ENCODE measurements at places on chromosomes 4 and X. TPM values are rescaled to one million over a fixed set of nuclear protein-coding genes. Genes with fewer than 3 reads are reported as not detected.

DNA sequence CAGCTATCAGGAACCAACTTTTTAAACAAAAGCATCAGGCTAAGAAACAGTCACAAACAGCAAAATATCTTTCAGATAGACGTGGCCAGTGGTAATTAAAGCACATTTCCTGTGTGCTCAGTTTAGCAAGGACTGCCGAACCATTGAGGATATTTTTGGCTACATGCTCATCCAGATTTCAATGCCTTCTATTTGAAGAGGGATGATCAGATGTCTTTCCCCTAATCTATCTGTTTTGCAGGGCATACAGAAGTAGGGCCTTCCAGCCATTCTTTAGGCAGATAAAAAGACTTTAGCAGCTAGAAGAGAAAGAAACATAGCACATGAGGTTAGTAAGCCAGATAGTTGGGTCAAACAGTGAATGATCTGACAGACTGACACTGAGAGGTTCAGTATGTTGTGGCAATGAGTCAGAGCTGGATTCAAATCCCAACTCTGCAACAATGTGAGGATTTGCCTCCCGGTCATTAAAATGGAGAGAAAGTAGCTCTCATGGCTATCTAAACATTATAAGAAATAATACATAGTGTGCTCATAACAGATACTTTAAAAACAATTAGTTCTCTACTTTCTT, 100.0 kb upstream of the PRKG2 start:
- DNase-seq, result no peak

GRCh38 chr4:14308229-14308651, 680.7 kb upstream of the BOD1L1 start:
- no peak for DNase-seq

DNA sequence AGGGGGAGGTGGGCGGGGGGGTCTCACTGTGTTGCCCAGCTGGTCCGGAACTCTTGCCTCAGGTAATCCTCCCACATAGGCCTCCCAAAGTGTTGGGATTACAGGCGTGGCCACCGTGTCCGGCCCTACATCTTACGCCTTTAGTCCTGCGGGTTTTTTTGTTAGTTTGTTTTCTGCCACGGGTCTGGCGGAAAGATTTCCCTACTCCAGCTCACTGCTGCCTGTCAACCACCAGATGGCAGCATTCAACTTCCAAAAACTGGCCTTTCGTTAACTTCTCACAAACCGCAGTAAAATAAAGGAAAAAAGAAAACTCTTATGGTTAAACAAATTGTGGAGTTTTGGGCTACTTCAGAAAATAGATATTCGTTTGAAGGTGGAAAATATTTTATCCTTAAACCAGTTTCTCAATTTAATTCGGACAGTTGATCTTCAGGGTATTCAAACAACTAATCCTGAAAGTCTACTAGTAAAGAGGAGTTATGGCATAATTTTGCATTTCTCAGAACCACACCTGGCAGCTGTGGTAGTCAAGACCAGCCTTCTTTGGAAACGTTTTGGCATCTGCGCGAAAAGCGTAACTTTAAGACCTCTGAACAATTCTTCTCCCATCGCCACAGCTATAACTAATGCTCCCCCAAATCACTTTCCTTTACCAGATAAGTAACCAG, 41.1 kb downstream of the LUZP4 start:
- peak; percentile 26 for DNase-seq

DNA sequence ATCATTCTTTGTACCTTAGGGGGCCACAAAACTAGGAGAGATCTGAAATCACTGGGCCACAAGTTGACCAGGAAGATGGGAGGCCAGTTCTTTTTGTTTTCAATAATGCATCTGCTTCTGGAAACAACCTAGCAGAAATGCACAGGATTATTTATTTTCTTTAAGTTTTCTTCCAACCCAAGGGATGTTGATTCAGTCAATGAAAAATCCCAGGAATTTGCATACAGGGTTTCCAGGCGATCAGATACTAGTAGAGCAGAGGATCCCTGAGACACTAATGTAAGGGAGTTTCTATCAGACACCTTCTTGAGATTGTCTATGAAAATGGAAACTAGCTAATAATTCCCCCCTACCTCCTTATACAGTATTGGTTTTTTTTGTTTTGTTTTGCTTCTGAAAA, 7.4 kb downstream of the ATOH1 start:
- no peak for DNase-seq

- no peak for DNase-seq
These were observed 112.4 kb downstream of the RNF150 start for GRCh38 chr4:141020801-141021261.

DNA sequence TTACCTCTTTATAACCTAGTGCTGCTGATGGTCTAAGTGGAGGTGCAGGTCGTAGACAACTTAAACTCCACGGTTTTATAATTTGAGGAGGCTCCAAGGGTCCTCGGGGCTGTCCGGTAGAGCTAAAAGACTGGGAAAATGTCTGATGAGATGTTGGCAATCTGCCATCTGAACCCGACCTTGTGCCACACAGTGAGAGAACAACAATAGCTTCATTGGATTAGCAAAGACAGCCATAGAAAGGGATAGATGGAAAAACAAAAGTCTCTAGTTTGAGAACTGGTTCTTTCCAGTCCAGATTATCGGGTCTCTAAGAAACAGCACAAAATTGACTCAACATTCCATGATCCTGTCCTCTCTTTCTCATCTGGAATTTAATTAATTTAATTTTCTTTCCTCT, 31.6 kb downstream of the CD40LG start:
- no peak for DNase-seq

DNA sequence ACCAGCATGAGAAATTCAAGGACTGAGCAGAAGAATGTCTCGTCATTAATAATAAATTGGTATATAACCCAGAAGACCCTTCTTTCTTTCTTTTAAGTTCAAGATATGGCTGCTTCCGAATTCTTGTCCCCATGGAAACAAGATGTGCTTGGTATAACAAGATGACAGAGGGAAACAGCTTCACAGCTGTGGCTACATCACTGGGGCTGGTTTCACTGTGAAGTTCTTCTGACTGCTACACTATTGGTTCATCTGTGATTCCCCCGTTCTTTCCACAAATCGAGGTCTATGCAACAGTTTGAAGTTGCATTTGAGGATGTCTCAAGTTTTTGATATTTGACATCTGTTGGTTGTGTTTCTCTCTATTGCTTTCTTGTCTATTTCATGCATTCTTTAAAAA, 12.3 kb upstream of the DTHD1 start:
- DNase-seq, result peak; percentile 20

- no peak for DNase-seq
These were observed 153.7 kb downstream of the PPP4R3C start for GRCh38 chrX:27309406-27309805.

- DNase-seq, result no peak
These were observed 50.0 kb downstream of the CYTL1 start for GRCh38 chr4:4969298-4969697.

GRCh38 chrX:130224810-130225209, 43.9 kb downstream of the ZNF280C start:
- DNase-seq, result no peak

JADE1 gene
- 21.1 TPM for polyA plus RNA-seq

STBD1 gene
- polyA plus RNA-seq, result 0.03 TPM

HSD17B13 gene
- polyA plus RNA-seq, result 0.63 TPM

DNA sequence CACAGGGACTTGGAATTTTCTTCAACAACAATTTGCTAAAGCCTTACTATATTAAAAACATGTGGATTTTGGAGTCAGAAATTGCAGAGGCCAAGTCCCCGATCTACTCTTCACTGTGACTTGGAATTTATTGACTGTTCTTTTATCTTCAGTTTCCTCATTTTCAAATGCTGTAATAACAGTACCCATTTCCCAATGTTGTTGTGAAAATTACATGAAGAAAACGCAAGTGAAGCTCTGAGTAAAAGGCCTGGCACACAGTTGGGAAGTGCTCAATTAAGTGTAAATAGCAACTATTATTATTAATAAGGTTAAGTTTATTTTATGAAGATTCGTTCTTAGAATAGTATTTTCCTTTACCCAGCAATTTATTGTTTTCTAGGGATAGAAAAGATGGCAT, 15.7 kb downstream of the STBD1 start:
- no peak for DNase-seq

ANXA10 gene
- polyA plus RNA-seq, result not detected

DNA sequence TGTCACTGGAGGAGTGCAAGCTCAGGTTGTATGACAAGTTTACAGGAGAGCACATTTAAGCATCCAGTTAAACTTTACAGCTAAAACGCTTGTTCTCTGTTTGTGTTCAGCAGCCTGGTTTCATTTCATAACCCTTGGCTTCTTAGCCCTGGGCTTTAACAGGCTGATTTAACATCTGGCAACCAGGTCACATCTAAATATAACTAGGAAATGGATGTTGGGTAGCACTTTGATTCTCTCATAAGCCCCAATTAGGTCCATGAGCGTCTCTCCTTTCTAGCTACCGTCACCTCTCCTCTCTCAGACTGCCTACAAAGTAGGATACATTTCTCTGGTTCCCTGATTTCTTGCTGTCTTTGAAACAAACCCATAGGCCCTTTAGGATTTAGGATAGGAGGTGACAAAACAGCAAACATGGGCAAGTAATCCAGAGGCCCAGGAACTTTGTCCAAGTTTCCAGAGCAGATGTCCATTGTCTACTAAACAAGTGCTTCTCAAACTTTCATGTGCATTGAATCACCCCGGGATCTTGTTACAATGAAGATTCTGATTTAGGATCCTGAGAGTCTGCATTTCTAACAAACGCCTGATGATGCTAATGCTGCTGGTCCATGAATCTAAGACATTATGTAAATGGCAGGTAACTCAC, 22.5 kb downstream of the OTUD6A start:
- DNase-seq, result no peak

DNA sequence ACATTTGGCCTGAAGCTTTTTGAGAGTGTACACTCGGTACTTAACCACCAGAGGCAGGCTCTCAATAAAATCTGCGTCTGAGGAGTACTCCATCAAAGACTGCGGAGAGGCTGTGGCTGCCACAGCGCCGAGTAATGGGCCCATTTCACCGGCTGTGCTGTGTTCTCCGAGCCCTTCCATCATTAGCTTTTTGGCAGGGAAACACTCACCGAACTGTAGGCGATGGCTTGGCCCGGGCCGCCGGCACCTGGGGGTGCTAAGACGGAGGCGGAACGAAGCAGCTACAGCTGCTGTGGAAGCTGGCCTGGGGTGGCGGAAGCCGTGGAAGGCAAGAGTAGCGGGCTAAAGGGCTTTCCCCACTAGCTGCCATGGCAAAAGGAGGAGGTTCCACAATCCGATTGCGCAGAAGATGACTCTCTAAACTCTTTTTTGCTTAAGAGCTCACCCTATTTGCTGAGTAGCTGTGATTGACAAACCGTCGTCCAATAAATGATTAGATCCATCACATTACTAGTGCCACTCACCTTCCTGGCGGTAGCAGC, 48.5 kb upstream of the PABPC1L2A start:
- DNase-seq, result peak; percentile 2

GRCh38 chr4:687971-688853, 739 bp downstream of the SLC49A3 start:
- DNase-seq, result peak; percentile 13

- DNase-seq, result no peak
These were observed 86.3 kb upstream of the MAML3 start for GRCh38 chr4:140240237-140240636.

DNA sequence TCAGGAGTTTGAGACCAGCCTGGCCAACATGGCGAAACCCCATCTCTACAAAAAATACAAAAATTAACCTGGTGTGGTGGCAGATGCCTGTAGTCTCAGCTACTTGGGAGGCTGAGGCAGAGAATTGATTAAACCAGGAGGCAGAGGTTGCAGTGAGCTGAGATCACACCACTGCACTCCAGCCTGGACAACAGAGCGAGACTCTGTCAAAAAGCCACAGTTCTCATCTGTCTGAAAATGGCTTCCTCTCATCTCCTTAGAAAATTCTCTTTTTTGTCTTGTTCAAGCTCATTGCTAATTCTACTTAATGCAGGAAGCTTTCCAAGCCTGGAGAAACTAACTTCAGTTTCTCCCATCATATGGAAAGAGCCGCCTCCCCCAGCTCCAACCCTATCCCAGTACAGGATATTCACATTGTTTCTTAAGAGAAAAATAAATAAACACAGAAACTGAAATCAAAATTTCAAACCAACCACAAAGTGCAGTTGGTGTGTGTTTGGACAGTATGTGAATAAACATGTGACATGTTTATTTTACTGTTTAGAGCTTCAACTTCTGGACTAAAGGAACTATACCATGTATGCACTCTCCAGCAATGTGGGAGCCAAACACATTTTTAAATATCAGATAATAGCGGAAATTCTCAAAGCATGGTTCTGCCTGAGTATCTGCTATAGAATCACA, 55.0 kb upstream of the GAB1 start:
- no peak for DNase-seq

GPC4 gene
- polyA plus RNA-seq, result 0.30 TPM

DNA sequence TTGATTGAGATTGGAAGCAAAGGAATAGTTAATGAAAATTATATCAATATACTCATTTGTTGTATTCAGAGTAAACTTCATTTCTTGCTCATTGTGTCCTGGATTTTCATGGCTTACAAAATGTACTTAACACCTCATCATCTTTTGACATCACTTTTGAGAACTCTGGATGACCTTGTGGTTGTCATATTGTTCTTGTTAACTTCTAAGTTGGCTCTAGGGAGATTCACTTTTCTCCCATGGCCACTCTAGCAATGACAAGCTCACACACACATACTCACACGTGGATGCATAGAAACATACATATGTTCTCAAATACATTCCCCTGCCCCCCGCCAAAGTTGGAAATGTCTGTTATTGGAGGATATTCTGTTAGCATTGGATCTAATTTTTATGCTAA, 15.3 kb downstream of the PHEX start:
- DNase-seq, result no peak

DNA sequence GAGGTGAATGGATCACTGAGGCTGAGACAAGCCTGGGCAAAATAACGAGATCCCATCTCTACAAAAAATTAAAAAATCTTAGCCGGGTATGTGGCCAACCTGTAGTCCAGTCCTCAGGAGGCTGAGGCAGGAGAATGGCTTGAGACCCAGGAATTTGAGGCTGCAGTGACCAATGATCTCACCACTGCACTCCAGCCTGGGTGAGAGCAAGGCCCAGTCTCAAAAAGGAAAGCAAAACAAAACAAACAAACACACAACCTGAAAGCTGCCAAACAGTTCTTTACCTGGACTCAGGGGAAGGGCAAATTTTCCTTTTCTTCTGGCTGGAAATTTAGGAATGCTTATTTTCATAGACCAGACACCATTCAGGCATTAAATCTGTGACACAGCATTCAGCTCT, 163.1 kb upstream of the FAT1 start:
- DNase-seq, result no peak

DNA sequence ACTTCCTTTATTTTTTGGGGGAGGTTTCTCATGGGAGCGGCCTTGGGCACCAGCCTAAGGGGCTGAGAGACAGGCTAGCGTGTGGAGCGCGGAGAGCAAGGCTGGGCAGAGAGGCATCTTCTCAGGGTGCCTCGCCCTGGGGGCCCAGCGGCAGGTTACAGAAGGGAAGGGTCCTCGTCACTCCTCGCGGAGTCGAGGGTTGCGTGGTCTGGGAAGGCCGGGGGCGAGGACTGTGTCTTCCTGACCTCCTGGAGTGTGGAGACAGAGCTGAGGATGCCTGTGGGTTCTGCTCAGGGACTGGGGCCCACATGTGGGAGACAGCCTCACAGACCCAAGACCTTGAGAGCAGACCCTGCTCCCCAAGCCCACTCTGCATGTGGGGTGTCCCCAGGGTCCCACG, 79.6 kb upstream of the LRPAP1 start:
- no peak for DNase-seq

- DNase-seq, result no peak
These were observed 917 bp downstream of the PCDH18 start for GRCh38 chr4:137531168-137531985.

GK2 gene
- not detected for polyA plus RNA-seq

PDLIM3 gene
- polyA plus RNA-seq, result not detected

GRCh38 chr4:153518637-153519389, 52.7 kb downstream of the TMEM131L start:
- no peak for DNase-seq

GRCh38 chr4:160350944-160351343, 1248.1 kb downstream of the RAPGEF2 start:
- DNase-seq, result no peak

ATP1B4 gene
- polyA plus RNA-seq, result not detected
